ENCODE measurements at places on chromosomes 4 and X.
A peak's percentile ranks its signal among the peaks of the same experiment; 100 is the strongest.

GRCh38 chrX:125953814-125954213 lies 212.3 kb downstream of the DCAF12L2 start:
- DNase-seq, result no peak

DNA sequence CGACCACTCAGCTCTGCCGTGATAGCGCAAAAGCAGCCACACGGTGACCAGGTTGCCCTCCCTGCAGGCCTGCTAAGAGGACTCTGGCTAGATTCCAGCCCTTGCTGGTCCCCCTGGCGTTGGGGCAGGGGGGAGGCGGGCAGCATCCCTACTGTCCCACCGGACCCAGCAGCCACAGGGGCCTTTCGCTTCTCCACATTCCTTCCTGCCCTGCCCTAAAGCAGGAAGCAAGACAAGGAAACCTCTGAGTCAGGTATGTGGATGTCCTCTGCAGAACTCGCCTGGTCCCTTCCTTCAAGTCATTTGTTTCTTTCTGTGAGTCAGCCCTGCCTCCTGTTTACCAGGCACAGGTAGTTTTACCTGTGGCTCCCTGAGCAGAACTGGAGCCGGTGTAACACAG lies 60.2 kb upstream of the CLDN34 start:
- DNase-seq, result no peak

DNA sequence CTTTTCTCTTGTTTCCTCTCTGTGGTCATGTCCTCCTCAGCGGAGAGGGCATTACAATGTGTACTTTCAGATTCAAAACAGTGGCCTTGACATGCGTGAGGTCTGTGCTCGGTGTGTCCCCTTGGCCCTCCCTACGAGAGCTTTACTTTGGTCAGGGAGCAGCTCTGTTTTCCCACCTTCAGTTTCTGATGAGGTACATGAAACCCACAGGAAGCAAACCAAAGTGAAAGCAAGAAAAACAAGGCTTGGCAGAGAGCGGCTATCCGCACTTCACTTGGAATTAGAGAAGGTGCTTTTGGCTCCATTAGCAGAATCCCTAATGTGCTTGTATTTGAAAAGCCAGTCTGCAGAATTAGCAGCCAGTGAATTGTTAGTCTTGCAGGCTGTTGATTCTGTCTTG lies 19.5 kb upstream of the BOD1L1 start:
- DNase-seq, result no peak

DNA sequence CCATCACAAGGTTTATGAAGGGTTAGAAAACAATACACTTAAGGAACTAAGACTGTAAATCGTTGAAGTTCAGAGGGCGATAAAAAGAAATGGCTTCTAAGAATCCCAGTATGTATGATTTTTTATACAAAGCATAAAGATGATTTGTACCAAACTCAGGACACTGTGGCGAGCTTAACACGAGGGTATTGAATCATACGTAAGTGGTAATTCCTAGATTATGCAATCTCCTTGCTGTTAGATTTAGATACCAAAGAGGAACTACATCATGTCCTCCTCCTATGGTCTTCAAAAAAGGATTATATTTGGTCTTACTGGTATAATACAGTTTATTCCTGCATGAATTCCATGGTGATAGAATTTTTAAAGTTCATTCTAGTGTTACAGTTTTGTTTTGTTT lies 23.9 kb downstream of the NFKB1 start:
- DNase-seq, result no peak

- no peak for DNase-seq
These were observed 242.4 kb downstream of the FBXW7 start for GRCh38 chr4:152293527-152293926.

DNA sequence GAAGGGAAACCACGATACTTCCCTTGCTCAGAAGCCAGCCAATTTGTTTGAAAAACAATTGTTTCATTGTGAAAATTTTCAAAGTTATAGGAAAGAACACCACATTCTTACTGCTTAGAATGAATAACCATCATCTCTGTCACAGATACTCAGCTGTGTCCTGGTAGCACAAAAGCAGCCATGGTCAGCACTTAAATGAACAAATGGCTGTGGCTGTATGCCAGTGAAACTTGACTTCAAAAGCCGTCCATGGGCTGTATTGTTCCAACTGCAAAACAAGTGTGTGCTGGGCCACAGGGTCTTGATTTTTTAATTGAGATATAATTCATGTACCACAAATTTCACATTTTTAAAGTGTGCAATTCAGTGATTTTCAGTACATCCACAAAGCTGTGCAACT lies 19.6 kb downstream of the NSDHL start:
- peak; percentile 17 for DNase-seq

DNA sequence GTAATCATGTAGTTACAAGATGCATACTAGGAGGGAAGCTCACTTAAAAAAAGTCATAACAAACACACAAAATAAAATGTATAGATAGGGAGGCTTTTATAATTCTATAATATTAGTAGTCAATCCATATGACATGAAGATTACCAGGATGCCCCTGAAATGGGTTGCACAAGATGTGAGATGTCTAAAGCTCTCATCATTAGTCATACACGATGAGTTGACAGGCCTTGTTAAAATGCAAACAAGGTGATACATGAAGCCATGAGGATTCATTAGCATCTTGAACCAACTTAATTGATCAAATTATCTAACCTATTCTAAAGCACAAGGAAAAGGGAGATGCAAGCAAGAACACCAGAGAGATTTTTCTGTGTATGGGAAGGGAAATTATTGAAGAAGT lies 470.2 kb downstream of the IQCM start:
- no peak for DNase-seq

DNA sequence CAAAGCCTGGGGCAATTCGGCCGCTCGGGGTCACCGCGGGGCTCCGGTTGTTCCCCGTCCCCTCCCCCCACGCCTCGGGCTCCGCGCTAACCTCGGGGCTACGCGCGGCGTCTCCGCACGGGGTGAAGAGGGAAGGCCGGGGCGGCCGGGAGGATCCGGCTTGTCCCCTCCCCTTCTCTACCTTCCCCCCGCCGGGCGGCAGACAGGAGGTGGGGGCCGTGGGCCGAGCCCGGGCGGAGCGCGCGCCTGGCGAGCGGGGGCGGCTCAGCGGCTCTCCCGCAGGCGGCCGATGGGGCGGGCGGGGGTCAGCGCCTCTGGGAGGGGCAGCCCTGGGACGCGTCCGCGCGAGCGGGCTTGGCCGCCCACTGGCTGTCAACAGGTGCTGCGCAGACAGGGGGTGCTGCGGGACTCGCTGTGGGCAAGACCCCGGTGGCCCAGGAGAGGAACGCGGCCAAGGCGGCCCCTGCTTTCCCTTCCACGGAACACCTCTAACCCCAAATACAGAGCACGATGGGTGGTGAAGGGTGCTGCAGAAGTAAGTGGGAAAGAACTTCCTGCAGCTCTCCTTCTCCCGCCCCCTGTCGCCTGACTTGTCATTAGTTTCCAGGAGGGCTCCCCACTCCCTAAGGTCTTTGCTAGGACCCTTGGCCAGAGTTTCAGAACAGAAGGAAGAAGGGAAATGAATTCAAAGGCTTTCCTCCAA lies at the start of gene PDGFC:
Gene PDGFC (minus strand): TSS at position 124 of the 703 bp plus-strand sequence. CDS start 896 bp downstream, outside the sequence.
- peak; percentile 54 for DNase-seq

- DNase-seq, result no peak
These were observed 156.1 kb downstream of the FRAS1 start for GRCh38 chr4:78213218-78213617.

GRCh38 chr4:7276515-7276914 lies 84.2 kb downstream of the SORCS2 start:
- no peak for DNase-seq

DNA sequence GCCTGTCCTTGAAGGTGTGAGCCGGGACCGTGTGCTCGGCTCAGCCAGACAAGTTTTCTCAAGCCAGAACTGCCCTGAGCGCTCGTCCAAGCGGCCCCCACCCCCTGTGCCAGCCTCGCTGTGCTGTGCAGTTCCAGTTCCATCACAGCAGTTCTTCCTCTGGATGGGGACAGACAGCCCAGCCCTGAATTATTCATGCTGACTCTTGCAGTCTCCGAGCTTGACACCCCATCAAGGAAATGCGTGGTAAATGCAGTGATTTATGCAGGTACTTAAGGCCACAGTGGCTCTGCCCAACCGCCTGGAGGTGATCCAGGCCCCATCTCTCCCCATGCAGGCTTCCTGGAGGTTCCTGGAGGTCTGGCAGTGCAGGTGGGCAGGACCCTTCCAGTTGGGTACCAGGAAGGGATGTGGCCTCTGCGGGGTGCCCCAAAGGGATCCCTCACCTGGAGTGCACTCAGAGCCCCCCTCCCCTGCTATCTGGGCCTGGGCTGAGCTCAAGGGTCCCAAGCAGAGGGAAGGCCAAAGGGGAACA lies 44.8 kb upstream of the HMX1 start:
- DNase-seq, result no peak

DNA sequence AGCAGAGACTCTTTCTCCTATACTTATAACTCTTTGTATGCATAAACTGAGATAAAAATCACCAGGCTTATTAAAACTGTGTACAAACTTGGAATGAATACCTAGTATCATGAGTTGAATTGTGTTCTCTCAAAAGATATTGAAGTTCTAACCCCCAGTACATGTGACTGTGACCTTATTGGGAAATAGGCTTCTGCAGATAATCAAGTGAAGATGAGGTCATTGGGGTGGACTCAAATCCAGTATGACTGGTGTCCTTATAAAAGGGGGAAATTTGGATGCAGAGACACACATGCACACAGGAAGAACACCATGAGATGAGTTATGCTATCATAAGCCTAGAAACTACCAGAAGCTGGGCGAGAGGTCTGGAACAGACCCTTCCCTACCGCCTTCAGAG lies 26.2 kb downstream of the ZNF827 start:
- DNase-seq, result no peak

DNA sequence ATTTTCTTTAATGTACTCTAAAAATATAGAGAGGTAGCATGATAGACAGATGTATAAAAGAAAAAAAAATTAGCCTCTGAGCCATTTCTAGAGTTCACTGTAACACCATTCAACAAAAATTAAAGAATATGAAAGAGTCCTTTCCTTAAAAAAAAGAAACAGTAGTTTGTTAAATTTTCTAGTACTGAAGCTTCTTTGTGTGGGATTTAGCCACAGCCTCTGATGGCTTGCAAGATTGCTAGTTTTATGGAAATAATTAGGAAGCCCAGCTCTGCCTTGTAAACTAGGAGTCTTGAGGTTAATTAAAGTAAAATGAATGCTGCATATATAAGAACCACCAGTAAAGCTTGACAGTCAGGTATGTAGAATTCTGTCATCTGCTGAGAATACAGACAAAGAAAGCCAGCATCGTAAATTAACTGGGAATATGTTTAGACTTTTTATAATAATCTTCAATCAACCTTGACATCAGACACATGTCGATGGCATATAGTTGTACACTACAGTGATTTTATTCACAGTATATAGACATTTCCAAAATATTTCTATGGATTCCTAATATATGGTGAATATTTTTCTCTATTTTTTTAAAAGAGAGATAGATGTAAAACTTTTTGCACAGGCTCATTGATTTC lies 44.8 kb upstream of the NEIL3 start:
- DNase-seq, result no peak

GRCh38 chr4:40180356-40180755 lies 16.5 kb upstream of the RHOH start:
- no peak for DNase-seq

DNA sequence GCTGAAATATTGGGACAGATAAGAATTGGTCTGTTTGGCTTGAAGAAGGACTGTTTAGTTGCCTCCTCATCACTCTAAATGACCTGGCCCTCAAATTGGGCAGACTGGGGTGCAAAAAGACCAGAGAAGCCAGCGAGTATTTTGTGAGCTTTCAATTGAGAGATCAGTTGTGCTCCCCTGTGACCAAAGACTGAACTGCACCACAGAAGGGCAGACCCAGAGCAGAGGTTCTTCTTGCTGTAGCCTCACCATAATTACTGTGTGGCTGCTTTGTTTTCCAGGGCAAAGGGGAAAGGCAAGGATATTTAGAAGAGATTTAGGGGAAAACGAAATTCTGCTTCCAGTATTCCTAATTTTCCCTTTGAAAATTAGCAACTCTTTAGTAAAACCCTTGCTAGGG lies 104.0 kb upstream of the MBNL3 start:
- no peak for DNase-seq

DNA sequence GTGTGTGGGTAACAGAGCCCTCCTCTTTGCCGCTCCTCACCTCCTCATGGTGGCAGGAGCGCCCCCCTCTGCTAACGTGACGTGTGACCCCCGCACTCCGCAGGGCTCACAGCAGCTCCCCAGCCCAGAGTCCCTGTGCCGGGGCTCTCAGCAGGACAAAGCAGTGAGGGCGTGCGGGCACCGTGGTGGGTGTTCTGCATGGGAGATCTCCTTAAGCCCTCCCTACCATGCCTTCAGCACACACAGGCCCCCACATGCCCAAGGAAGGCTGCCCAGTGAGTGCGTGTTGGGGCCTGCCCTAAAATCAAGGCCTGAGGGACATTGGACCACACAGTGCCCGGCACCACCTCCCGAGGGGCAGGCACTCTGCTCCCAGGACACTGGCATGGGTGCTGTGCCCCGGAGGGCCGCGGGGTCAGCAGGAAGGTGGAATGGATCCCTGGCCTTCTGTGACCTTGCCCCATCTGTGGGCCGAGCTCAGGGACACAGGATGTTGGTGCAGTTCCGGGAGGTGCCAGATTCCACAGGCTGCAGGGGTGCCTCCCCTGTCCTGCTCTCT lies 10.1 kb downstream of the PSAPL1 start:
- peak; percentile 15 for DNase-seq

DNA sequence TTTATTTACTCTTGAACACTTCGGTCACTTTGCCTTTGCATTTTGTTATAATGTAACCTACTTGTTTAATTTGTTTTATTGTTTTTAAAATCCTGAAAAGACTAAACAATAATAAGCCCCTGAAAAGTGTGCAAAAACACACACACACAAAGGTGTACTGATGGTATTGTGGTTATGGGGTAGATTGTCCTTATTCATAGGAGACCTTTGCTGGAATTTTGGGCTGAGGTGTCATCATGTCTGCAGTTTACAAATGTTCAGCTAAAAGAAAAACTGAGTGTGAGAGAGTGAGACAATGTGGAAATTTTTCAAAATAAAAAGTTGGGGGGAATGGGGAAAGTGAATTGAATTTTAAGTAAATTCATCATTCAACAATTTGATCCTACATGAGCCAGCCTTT lies 174.9 kb downstream of the QDPR start:
- no peak for DNase-seq

DNA sequence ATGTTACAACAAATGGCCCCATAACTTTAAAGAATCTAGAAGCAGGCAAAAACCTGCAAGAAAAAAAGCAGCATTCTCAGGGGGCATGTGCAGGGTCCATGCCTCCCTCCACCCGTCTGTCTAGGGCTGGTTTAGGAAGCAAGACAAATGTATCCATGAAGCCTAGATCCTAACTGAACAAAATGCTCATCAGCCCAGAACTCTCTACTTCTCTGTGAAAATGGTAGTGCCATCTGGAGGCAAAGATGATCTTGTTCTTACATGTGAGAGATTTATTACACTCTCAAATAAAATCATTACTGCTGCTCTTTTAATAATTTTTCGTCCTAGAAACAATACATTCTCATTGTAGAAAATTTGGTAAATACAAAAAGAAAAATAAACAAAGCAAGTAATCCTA lies 26.7 kb downstream of the NR3C2 start:
- DNase-seq, result no peak

Measured in head of caudate nucleus (tissue), 42 donors.